ENCODE measurements at places on chromosomes 2 and 18.

- no peak for DNase-seq
These were observed 89.6 kb downstream of the MAP4K4 start for GRCh38 chr2:101787097-101787496.

- DNase-seq: no peak
These were observed 583.4 kb downstream of the ZEB2 start for GRCh38 chr2:143936538-143936847.

- no peak for DNase-seq
These were observed 101.2 kb downstream of the NEB start for GRCh38 chr2:151632993-151633565.

GRCh38 chr2:37375741-37376288 lies 31.4 kb downstream of the QPCT start:
- DNase-seq: no peak

DNA sequence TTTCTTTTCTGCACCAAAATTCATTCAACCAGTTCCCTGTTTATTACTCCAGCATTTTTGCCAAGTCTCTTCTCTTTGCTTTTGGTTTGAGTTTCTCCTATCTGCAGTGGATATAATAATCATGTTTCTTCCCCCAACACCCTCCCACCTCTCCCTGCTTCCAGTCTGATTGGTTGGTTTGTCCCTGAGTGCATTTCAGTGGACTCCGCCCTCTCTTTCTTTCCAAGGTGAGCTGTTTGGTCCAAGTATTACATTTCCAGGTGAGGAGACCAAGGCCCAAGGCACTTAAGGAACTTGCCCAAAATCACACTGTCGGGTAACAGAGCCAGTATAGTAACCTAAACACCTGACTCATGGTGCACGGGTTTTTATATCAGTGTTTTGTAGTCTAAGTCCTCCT lies 17.7 kb downstream of the MRO start:
- DNase-seq: no peak

DNA sequence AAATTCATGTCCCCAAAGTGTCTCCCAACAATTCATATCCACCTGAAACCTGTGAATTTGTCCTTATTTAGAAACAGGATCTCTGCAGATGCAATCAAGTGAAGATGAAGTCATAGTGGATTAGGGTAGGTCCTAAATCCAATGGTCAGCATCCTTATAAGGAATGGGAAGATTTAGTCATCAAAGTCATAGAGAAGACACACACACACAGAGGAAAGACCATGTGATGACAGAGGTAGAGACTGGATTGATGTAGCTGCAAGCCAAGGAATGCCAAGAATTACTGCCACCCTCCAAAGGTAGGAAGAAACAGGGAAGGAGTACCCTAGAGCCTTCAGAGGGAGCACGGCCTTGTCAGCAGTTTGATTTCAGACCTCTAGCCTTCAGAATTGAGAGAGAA lies 17.7 kb downstream of the ADD2 start:
- no peak for DNase-seq

DNA sequence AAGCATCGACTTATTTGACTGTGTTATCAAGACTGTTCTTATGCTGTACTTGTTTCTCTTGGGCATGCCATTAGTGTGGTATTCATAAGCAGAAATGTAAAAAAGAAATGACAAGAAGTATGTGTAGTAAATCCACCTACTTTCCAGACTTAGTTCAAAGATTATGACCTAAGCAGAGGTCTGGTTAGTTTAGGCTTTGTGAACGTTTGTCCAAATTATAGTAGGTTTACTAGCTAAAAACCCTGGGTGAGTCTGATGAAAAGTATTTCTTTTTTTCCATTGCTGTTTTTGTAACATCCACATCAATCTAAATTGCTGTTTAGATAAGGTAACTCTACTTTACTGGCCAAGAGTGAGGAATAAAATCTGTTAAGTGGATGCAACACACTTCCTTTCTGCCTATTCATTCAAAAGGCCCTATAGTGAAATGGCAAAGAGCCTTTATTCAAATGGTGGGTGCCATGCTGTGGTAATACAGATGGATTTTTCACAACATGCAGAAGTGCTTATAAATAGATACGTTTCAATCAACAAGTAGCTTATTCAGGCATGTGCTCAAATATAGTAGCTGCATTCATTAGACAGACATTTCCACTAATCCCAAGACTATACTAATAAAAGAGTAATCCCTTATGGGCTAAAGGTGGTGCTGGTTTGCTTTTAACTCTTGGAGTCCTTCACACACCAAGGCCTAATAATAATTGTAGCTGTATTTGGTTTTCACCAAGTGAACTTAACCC lies 122.5 kb upstream of the LTBP1 start:
- DNase-seq: no peak

GRCh38 chr2:107430006-107430405 lies 396.7 kb upstream of the RGPD4 start:
- no peak for DNase-seq

DNA sequence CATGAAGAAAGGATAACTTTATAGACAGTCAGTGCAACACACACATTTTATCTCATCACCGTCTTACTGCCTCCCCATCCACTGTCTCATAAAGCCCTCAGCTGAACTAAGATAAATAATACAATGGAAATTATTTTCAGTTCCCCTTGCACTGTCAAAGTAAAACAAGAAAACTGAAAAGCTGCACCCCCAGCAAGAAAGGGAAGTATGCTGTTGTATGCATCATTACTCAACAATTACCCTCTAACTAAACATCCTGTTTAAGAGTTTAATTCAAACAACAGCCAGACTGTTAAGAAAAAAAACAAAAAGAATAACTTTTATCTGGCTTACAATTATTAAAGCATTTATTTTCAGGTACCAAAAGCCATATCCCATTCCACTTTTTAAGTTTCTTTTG lies 25.0 kb downstream of the MPPE1 start:
- peak; percentile 14 for DNase-seq

GRCh38 chr2:240424341-240425235 lies 10.9 kb upstream of the GPC1 start:
- no peak for DNase-seq
